ENCODE measurements at places on chromosomes 5 and 9. TPM values are rescaled to one million over a fixed set of nuclear protein-coding genes. Genes with fewer than 3 reads are reported as not detected.

Gene BASP1
- polyA plus RNA-seq = 53.8 TPM

Gene CYFIP2
- polyA plus RNA-seq = 34.6 TPM

Gene GABBR2
- 0.99 TPM for polyA plus RNA-seq

Gene SMIM15
- polyA plus RNA-seq = 57.4 TPM

Gene AUH
- polyA plus RNA-seq = 16.0 TPM

Gene DIRAS2
- 0.57 TPM for polyA plus RNA-seq

Gene ORM1
- polyA plus RNA-seq = 1.9 TPM

Gene MRNIP
- 43.3 TPM for polyA plus RNA-seq

Gene AIF1L
- polyA plus RNA-seq = 39.1 TPM

Gene NUTM2G
- 0.63 TPM for polyA plus RNA-seq

Gene SPATA6L
- 7.3 TPM for polyA plus RNA-seq

Gene RHOBTB3
- polyA plus RNA-seq = 69.6 TPM

Gene PCDHB12
- polyA plus RNA-seq = 5.1 TPM

Gene RASGRF2
- polyA plus RNA-seq = 1.5 TPM

Gene SPATA31C1
- not detected for polyA plus RNA-seq

Data from right lung (tissue), 10 donors.